H4 (cell line): ENCODE measurements at places on chromosomes 12 and 14. TPM values are rescaled to one million over a fixed set of nuclear protein-coding genes. Genes with fewer than 3 reads are reported as not detected.

HOTAIR gene
- total RNA-seq, result 1.6 and 2.7 TPM in 2 replicates

FOXM1 gene
- 45.8 and 61.9 TPM in 2 replicates for total RNA-seq

ABCB9 gene
- 6.5 and 19.3 TPM in 2 replicates for total RNA-seq

NAV3 gene
- 3.6 and 9.6 TPM in 2 replicates for total RNA-seq

AVPR1A gene
- total RNA-seq, result not detected in 2 replicates

SERPINA6 gene
- total RNA-seq, result 0.35 and 0.82 TPM in 2 replicates

IL22 gene
- not detected in 2 replicates for total RNA-seq

PWP1 gene
- total RNA-seq, result 78.2 and 80.7 TPM in 2 replicates

XRCC3 gene
- total RNA-seq, result 20.3 and 39.9 TPM in 2 replicates

ZDHHC22 gene
- not detected in 2 replicates for total RNA-seq

TDG gene
- 34.2 and 39.0 TPM in 2 replicates for total RNA-seq

CYP46A1 gene
- total RNA-seq, result not detected in 2 replicates

PRIMA1 gene
- total RNA-seq, result 0.04 TPM in 2 replicates

E2F7 gene
- 12.5 and 16.6 TPM in 2 replicates for total RNA-seq

LRRC9 gene
- not detected in 2 replicates for total RNA-seq

TAS2R10 gene
- total RNA-seq, result 0.08 TPM in 1 of 2 replicates, not detected in the other

NRL gene
- 1.0 and 1.6 TPM in 2 replicates for total RNA-seq

RIN3 gene
- 1.2 and 1.7 TPM in 2 replicates for total RNA-seq

ASIC1 gene
- 1.6 and 3.4 TPM in 2 replicates for total RNA-seq

TPH2 gene
- total RNA-seq, result not detected in 2 replicates

C12orf50 gene
- total RNA-seq, result not detected in 2 replicates

NKX2-8 gene
- 1.6 and 1.7 TPM in 2 replicates for total RNA-seq

NEUROD4 gene
- not detected in 2 replicates for total RNA-seq

RFX4 gene
- not detected in 2 replicates for total RNA-seq

SERPINA1 gene
- total RNA-seq, result 0.99 and 3.2 TPM in 2 replicates

KRT3 gene
- not detected in 2 replicates for total RNA-seq

TMEM116 gene
- 17.0 and 23.4 TPM in 2 replicates for total RNA-seq

VRTN gene
- not detected in 2 replicates for total RNA-seq

AKAP6 gene
- total RNA-seq, result 25.9 and 38.6 TPM in 2 replicates

ASB2 gene
- total RNA-seq, result not detected in 2 replicates

NEMP1 gene
- 10.5 and 18.0 TPM in 2 replicates for total RNA-seq

CFAP54 gene
- 0.64 and 1.8 TPM in 2 replicates for total RNA-seq

FOXG1 gene
- total RNA-seq, result 4.8 and 8.2 TPM in 2 replicates

BCL2L14 gene
- total RNA-seq, result not detected in 2 replicates

POTEM gene
- not detected in 2 replicates for total RNA-seq

SLC38A4 gene
- 0.74 and 1.1 TPM in 2 replicates for total RNA-seq

IKZF4 gene
- total RNA-seq, result 0.39 and 0.89 TPM in 2 replicates

POTEG gene
- 0.41 and 0.75 TPM in 2 replicates for total RNA-seq

RD3L gene
- total RNA-seq, result not detected in 2 replicates

FBXL14 gene
- 5.3 and 6.1 TPM in 2 replicates for total RNA-seq
